ENCODE measurements at places on chromosomes 6 and 20.
A peak's percentile ranks its signal among the peaks of the same experiment; 100 is the strongest.

DNA sequence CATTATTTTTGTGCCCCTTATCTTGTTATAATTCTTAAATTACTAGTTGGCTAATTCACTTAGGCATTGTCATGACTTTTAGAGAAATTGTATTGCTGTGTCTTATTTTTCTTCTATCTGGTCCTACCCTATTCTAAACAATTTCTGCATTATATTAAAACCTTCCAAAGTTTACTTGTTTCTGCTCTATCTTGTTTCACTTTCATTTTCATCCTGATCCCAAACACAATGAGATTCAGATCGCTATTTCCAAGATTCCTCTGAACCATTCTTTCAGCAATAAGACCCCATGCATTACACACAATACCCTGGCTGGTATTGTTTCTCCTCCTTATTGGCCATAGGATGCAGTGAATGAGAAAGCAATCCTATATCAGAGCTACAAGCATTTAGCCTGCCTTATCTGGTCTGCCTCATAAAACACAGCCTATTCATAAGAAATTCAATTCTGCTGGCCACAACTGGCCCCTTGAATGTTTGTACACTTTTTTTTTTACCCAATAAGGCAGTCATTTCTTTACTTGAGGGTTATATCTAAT, 69.9 kb upstream of the POU3F2 start:
- no peak for DNase-seq

DNA sequence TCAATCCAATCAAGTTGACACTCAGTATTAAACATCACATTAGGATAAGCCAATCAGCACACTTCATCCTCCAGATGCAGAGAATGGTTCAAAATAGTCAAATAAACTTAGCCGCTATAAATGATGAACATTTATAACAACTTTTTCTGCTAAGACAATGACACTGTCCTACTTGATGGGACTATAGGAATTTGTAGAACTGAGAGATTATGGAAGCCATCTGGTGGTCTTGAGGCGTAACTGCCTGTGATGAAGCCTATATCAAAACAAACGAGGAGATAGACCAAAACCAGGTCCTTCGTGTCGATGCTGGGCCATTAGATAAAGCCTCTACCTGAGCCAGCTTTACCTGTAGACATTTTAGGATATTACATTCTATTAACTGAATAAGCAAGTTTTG, 631.1 kb downstream of the COL12A1 start:
- DNase-seq, result peak; percentile 65

- no peak for DNase-seq
These were observed 116.6 kb downstream of the BMP2 start for GRCh38 chr20:6884114-6884513.

GRCh38 chr20:47066484-47067270, 172.0 kb downstream of the EYA2 start:
- DNase-seq, result no peak

- DNase-seq, result no peak
These were observed 35.6 kb upstream of the NKX2-4 start for GRCh38 chr20:21432911-21433310.

- peak; percentile 97 for DNase-seq
These were observed 73.2 kb downstream of the LY86 start for GRCh38 chr6:6661684-6662083.

DNA sequence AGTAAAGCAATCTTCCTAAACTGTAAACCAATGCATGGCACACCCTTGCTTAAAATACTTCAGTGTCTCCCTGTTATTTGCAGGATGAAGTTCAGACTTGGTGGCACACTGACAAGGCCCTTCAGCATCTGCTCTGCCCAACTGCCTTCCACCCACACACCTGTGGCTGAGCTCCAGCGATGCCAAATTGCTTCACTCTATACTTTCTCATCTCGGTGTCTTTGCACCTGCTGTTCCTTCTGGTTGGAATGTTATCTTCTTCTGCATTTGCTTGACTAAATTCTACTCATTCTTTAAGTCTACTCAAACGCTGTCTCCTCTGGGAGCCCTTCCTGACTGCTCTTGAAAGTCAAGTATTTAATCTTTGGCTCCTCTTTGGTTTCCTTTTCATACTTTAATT, 100.1 kb upstream of the SUPT3H start:
- no peak for DNase-seq

DNA sequence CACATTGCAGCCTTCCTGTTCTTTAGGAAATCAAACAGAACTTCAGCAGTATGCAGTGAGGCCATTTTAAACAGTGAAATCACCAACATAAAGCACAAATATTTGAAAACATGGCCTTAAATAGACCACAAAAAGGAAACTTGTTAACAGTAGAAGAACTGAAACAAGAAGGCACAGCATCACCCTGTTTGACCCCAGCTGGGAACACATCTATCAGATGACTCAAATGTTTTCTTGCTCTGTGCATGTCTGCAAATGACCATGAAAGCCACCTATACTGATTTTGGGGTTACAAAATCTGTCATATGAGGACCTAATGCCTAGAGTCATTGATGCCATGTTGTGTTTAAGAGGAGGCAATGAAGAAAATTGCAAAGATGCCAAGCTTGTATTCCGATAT, 123.8 kb upstream of the ADGRF1 start:
- no peak for DNase-seq

DNA sequence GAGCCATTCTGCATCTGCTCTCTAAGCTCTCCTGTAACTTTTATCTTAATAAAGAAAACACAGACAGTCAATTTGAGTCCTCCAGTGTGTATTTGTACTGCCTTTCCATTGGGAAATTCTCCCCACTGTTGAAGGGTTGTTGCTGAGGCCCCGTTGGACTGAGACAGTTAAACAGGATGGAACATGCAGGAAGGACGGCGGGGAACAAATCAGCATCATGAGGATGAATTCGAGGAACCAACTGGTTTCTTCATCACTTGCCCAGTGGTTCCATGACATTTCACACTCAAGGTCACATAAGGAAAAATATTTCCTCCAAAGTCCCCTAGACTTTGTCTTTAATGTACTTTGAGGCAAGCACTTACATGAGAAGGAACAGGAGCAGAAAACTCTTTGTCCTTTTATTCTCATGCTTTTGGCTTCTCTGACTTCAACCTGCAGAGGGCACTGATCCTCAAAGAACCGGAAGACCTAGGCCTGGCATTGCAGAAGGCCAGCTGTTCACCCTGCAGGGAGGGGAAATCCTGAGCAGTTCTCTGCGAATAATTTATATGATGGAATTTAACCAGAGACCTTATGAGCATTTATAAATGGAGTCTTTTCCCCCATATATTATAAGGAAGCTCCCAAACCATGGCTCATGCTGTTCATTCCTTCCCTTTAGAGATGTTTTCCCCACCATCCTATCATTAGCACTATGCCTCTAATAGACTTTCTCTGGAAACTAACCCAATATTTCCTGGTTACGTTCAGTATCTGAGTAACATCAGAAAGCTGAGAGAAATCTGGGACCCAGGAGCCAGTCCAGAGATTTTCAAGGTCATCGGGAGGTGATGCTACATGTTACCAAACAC, 55.2 kb upstream of the ADGRF1 start:
- peak; percentile 86 for DNase-seq
